ENCODE measurements at places on chromosomes 2 and 18.
A peak's percentile ranks its signal among the peaks of the same experiment; 100 is the strongest.

DNA sequence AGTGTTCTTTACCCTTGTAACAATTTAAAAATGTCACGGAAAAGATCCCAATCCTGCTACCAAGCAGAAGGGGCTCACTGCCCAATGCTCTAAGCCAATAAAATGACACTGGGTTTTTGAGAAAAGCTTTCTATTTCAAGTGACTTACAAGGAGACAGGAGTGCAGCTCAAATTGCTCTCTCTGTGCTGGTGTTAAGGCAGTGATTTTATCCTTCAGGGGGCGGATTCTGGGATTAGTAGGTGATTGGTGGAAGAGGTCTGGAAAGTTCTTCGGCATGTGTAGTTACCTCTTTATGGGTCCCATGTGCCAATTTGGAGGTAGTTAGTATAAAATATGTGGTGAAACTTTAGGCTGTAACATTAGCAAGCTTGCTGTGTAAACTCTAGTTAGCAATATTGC lies 27.4 kb upstream of the MCM6 start:
- no peak for DNase-seq

GRCh38 chr18:32730620-32731091 lies 42.2 kb downstream of the KLHL14 start:
- DNase-seq: peak; percentile 48

DNA sequence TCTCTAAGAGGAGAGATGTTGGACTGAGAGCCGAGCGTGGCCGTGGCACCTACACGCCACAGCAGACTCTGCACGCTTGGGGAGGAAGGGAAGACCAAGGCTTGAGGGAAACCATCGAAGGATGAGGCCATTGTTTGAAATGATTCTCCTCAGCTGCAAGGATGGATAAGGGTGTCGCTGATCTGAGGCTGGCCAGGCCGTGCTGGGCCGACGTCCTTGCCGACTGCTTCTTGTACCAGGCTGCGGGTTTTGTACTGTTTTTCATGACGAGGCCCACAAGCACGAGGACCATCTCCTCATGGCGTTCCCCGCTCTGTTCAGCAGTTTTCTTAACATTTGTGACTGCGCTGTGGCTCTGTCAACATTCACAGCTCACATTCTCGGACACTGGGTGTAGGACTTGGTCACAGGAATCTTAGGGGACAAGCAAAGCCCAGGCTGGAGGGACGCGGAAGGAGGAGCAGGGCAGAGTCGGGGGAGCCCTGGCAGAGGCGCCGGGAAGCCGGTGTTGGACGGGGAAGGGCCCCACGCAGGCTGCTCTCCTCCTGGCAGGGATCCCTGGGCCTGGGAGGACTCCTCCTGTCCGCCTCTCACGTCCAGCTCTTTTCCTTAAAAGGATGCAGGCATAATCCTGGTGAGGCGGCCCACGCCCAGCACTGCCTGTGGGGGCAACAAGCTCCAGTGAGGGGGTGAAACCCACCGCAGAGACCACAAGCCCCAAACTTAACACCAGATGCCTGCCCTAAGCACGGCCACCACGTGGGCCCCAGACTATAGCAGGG lies 259.0 kb upstream of the SALL3 start:
- no peak for DNase-seq

GRCh38 chr18:36194600-36195315 lies 7.5 kb downstream of the MOCOS start:
- DNase-seq: no peak

DNA sequence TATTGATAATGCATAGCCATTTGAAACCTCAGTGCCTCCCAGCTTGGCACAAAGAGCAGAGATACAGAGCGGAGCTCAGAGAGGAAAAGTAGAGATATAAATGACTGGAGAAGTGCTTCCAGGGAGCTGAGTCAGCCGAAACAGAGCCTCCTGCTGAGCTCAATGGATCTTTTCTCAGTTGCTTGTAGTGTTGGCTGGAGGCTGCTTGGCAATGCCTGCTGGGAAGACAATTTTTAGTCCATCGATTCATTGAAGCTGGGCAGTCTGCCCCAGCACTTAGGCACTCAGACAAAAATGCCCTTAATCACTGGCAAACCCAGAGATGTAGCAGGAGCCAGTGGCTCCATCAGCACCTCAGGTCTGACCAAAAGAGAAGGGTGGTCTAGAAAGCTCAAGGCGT lies 81.3 kb upstream of the SETBP1 start:
- peak; percentile 76 for DNase-seq

DNA sequence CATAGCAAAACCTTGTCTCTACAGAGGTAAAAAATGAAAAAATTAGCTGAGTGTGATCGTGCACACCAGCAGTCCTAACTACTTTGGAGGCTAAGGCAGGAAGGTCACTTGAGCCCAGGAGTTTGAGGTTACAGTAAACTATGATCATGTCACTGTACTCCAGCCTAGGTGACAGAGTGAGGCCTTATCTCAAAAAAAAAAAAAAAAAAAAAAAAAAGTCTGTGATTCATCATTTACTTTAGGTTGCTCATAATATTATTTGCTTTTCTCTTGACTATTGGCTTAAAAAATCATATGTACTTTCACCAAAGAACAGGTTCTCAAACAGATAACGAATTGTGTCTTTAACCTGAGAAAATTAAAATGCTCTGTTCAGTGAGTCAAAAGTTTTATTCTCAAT lies 129.1 kb downstream of the MYO3B start:
- no peak for DNase-seq

DNA sequence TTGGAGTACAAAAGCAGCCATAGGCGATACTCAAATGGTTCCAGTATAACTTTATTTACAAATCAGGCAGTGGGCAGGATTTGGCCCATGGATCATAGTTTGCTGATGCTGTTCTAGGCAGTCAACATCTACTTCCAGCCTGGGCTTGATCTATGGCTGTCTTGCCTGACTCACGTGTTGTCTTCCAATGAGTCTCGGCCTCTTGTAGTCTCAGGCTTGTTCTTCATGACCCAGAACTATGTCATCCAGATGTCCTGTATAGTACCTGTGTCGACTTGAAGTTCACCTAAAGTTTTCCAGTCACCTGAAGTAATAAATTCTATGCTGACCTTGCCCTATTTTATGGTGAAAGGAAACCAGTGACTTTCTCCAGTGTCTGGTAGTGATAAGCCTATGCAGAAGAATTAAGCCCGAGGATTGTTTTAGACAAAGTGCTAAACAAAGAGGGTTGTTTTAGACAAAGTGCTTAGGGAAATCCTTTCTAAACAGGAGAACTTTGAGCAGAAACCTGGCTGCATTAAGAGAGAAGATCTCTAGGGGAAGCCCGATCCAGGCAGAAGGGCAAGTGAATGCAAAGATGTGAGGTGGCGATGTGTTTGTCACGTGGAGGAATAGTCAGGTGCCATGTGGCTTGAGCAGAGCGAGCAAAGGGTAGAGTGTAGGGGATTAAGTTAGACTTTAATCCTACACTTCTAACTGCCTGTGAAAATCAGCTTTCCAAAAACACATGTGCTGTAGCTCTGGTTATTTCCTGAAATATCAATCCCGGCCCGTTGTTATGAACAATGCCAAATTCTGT lies 8.5 kb upstream of the THNSL2 start:
- no peak for DNase-seq

- DNase-seq: no peak
These were observed 74.8 kb upstream of the FRZB start for GRCh38 chr2:182941121-182941722.

GRCh38 chr18:58674863-58675472 lies 3.7 kb downstream of the MALT1 start:
- no peak for DNase-seq

DNA sequence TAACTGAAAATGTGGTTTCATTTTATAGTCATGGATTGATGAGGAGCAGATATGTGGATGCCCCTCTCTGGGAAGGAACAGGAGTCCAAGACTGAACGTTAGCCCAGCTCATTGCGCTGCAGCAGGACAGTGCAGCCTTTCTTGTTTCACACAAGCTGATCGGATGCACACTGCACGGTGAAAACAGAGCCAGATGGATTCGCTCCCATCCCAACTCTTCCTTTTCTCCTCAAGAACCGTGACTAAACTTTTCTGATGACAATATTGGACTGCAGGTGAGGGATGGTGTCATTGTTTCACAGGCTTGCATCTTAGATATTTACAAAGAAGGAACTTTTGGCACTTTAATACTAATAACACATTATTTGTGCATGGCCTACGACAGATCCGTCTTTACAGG lies 33.8 kb upstream of the COPS8 start:
- no peak for DNase-seq

DNA sequence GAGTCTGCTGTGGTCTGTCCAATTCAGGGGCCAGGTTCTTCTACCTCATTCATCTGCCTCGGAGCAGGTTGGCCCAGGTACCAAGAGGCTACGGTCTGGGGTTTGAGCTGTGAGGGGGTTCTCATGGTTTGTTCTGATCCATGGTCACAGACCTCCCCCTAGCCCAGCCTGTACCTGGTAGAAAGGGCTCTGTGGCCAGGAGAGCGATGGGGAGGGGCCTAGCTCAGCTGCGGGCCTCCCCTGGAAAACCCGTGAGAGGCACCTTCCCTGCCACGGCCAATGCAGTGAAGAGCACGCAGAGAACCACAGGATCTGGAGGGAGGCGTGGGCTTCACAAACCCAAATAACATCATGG lies 19.6 kb upstream of the ALLC start:
- DNase-seq: no peak

- no peak for DNase-seq
These were observed 547.1 kb upstream of the ZEB2 start for GRCh38 chr2:145066856-145067548.

DNA sequence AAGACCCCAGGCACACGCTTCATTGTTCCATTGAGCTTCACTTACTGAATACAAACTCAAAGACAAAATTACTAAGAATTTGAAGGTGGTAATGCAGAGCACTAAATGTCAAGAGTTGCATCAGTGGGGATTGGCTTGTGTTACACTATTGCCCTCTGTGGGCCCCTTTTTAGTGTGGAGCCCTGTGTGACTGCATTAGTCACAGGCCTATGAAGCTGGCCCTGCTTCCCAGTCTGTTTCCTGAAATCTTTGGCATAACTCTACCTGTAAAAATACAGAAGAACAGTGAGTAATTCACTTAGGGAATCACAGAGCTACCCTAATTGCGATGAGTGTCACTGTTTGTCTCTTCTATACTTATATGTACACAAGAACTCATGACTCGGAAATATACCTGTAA lies 40.0 kb upstream of the STPG4 start:
- no peak for DNase-seq

DNA sequence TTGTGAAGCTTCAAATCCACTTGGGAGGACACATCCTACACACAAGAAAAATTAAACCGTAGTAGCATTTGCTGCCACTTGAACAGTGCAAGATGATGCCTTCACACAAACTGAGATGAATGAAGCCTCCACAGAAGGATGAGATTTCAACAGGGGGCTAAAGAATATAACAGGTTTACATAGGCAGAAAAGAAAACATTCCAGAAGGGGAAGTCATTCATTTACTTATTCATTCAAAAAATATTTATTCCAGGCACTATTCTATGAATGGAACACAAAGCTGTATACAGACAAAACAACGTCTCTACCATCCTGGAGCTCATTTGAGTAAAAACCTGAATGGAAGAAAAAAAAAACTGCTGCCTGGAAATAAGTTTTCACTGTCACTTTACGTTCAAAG lies 170.5 kb downstream of the CDH20 start:
- DNase-seq: no peak

GRCh38 chr2:216553093-216553478 lies 54.4 kb downstream of the RPL37A start:
- no peak for DNase-seq

DNA sequence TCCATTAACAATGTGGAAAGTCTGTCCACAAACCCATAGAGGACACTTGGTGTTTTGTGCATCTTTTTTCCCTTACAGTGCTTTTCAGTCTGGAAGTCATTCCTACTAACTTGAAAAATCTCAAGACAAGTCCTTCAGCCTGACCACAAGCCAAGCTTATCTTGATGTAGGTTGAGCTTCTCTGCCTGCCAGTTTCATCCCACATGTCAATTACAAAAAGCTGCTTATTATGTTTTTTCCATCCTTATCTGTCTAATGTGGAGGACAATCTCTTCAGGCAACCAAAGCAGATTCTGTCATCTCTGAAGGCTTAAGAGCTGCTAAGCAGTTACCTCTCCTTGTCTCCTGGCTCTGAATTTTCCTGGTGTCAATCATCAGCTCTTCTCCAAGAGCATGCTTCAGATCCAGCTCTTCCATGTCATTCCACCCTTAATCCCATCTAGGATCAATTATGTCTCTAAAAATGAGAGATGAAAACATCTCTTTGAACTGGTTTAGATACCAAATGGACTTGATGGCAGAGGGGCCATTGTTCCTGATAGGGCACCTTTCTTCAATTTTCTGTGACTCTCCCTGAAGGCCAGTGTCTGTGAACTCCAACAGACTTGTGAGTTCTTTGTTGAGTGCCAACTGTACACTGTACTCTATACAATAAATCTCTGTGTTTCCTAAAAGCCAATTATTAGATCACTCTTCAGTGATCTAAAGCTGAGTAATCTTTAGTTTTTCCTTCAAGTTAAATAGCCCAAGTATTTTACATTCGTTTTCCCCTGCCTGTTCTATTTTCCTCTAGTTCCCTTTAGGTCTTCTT lies 208.6 kb downstream of the RBM43 start:
- DNase-seq: no peak

- no peak for DNase-seq
These were observed 14.2 kb upstream of the CLASP1 start for GRCh38 chr2:121663434-121663833.

GRCh38 chr2:5377323-5377722 lies 314.9 kb upstream of the SOX11 start:
- no peak for DNase-seq

DNA sequence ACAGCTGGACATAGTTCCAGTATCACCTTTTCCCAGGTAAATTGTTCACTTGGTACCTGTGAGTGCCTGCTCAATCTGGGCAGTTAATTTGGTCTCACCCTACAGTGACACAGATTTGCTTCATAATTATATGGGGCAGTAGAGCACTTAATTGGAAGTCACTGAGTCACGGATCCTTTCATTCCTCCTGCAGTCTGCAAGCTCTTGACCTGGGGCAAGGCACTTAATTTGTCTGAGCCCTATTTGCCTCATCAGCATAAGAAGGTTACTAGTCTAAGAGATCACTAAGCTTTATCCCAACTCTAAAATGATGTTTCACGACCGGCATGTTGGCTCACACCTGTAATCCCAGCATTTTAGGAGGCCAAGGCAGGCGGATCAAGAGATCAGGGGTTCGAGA lies 8.9 kb downstream of the FBXO36 start:
- DNase-seq: no peak

GRCh38 chr2:197363998-197364397 lies 53.4 kb upstream of the ANKRD44 start:
- DNase-seq: no peak

DNA sequence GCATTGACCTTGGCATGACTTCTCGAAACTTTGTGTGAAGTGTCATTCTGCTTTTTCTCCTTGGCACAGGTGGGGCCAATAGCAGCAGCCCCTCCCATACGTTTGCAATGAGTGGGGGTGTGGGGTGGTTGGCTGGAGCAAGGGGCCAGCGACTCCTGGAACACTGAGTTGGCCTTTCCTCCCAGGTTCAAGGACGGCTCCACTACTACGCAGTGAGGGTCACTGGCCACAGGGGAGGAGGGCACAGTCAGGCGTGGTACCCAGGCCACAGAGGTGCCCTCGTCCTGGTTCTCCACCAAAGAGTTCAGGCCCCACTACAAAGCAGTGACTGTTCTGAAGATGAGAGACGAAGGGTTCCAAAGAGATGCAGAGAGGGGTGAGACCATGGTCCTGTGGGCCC lies 70.6 kb upstream of the OTOS start:
- DNase-seq: no peak

GRCh38 chr18:70390371-70391090 lies 101.7 kb downstream of the SOCS6 start:
- no peak for DNase-seq
